ENCODE measurements at places on chromosomes 1 and 21.

- no peak for DNase-seq
Measured at GRCh38 chr1:58325866-58326265, 220.7 kb downstream of the OMA1 start.

DNA sequence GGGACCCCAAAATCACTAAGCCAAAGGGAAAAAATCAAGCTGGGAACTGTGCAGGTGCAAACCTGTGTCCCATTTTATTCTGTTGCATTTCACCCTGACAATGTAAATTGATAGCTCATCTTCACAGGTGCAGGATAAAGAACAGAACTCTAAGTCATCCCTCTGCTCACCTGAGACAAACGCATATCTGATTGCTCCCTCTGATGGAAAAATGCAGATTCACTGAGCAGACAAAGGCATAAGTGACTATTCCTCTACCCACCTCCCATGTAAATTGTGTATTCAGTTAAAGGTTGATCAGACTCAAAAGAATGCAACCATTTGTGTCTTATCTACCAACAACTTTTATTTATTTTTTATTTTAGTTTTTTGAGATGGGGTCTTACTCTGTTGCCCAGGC, 644.2 kb downstream of the PTPRU start:
- no peak for DNase-seq

DNA sequence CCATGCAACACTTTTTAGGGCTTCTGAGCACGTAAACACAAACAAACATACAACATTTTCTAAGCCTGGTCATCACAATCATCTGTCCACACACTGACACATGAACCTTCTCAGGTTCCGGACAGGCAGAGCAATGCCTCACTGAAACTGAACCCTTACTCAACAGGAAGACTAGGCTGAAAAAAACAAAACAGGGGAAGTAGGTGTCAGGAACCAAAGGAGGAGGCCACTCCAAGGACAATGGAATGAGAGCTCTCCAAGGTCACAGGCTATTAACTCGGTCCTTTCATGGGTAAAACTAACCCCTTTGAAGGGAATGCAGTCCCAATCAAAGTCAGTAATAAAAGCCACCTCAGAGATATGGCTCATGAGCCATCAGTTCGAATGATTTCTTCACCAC, 76.6 kb downstream of the FAM78B start:
- no peak for DNase-seq

GRCh38 chr1:85822696-85823095, 114.5 kb upstream of the ZNHIT6 start:
- DNase-seq: no peak

GRCh38 chr1:27804791-27805190, 25.8 kb upstream of the PPP1R8 start:
- DNase-seq: no peak

GRCh38 chr1:22609291-22609690, 27.1 kb upstream of the C1QA start:
- DNase-seq: no peak

- no peak for DNase-seq
Measured at GRCh38 chr1:202320081-202320405, 21.7 kb downstream of the UBE2T start.

DNA sequence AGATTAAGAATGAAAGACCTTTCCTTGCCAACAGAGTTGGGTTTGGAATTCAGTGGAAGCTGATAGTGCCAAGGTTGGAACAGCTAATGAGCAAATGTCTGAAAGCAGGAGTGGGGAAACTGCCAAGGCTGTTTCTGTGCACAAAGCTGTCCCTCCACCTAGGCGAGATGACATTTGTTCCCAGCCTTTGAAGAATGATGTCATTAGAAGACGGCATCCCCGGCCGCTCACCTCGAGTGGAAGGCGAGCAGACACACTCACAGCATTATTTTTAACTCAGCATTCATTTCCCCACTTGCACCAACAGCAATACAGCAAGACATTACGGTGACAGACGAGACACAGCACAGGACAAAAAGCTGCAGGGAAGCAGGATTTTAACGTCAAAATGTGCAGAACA, 463.9 kb downstream of the PCP4 start:
- no peak for DNase-seq

DNA sequence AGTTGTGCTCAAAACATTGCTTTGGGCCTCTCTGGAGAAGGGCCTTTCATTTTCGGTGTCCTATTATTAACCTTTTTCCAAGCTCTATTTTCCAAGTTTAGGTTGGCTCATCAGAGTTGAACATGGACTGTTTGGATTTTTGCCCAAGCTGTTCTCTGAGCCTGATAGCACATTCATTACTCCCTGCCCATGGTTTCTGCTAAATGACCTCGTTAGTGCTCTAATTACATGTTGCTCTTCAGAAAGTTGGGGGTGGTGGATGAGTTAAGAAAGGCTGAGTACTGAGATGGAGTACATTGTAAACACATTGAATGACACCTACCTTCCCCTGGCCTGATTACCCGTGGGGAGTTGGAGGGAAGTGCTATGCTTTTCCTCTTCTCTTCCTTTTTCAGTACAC, 38.9 kb downstream of the LMO4 start:
- no peak for DNase-seq

DNA sequence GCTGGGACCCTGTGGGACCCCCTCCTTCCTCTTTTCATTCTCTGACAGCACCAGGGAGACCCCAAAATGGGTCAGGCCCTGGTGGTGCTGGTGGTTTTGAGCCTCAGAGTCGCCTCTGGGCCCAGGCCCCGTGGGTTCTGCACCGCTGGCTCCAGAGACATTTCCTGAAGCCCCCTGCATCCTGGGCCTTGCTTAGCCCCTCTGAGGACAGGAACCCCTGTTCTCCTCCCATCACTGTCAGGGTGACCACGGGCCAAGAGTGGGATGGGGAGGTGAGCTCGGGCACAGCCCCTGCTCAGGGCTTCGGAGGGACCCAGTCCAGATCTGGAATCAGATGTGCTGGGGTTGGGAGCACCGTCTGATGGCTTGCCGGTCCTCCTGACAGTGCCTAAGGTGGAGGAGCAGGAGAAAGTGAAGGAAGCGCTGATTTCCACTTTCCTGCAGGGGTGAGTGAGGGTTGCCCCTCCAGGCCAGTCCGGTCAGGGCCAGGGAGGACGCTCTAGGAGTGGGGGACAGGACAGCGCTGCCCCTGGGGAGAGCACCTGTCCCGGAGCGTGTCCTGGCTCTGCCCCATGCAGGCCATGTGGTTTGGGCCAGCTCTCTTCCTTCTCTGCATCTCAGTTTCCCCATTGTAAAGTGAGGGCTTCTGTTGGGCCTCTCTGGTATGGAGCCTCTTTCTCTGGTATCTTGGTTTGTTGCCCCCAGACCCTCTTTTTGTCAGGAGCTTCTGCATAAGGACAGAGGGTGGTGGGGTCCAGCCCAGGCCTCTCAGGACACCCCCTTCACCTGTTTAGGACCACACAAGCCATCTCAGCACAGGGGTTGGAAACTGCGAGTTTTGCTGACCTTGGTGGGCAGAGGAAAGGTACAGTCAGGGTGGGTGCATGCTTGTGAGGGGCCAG, 71.0 kb downstream of the TRIM11 start:
- no peak for DNase-seq

- no peak for DNase-seq
Measured at GRCh38 chr21:24025101-24025500, 1582.2 kb downstream of the MRPL39 start.

GRCh38 chr21:34534522-34534921, 22.5 kb upstream of the KCNE1 start:
- no peak for DNase-seq

DNA sequence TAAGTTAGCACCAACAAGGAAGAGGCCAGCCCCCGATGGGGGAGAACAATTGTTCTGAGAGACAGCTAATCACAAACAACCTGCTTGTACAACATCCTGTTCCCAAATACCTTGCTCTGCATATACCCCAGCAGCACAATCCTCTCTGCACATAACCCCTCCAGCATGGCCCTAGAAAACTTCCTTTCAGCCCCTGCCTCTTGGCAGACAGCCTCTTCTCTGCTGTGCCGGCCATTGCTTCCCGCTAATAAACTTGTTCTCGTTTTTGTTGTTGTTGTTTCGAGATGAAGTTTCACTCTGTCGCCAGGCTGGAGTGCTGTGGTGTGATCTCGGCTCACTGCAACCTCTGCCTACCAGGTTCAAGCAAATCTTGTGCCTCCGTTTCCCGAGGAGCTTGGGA, 392.7 kb downstream of the SMYD3 start:
- no peak for DNase-seq

- no peak for DNase-seq
Measured at GRCh38 chr1:32693455-32694174, 9.0 kb downstream of the SYNC start.

DNA sequence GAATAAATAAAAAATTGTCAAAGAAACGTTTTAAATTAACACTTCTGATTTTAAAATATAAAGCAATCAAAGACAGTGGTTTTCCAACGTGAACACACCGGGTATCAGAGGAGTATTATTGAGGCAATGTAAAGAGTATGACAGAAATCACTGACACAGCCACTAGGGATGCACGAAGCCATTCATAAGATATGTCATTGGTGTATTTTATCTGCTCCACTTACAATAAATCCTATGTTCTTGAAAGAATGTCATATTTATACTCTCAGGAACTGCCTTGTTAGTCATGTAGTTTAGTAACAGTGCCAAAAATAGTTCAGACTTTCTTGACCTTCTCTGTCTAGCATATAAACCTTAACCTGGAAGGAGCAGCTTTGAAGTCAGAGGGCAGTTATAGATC, 835.0 kb upstream of the NCAM2 start:
- DNase-seq: no peak

- DNase-seq: no peak
Measured at GRCh38 chr1:80054129-80054528, 1047.6 kb upstream of the ADGRL4 start.

GRCh38 chr1:37945743-37946702, 830 bp downstream of the INPP5B start:
- DNase-seq: no peak

GRCh38 chr1:228094432-228095016, 8.6 kb downstream of the C1orf35 start:
- DNase-seq: no peak

DNA sequence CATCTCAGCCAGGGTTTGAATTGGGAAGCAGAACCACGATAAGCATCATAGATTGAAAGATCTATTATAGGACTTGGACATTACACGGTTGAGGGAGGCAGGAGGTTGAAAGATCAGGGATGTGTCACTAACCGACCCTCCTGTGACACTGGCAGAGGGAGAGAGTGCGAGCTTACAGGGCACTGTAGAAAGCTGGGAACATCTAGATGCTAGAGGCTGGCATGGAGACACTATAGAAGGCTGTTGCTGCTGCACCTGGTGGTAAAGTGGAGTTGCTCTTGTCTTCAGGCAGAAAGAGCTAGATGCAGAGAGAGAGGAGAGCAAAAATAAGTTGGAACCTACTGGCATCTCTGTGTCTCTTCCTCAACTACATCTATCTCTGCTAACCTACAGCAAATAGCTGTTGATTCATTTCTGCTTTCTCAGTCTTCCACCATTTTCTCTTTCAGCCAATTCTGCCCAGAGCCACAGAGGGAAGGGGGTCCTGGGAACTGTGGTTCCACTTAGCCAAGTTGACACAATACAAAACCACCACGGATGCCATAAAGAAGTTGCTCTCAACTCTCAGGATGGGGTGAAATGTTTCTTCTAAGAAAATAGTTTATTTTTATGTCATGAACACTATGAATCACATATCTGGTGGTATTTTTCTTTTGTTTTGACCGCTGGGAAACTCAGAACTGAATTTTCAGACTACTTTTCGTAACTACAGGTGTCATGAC, 155.9 kb downstream of the ZNF281 start:
- no peak for DNase-seq

GRCh38 chr1:29258189-29258975, 22.1 kb downstream of the PTPRU start:
- no peak for DNase-seq

GRCh38 chr1:16630661-16631247, 17.4 kb upstream of the NBPF1 start:
- no peak for DNase-seq

GRCh38 chr1:235675152-235675890, 25.7 kb upstream of the GNG4 start:
- no peak for DNase-seq

DNA sequence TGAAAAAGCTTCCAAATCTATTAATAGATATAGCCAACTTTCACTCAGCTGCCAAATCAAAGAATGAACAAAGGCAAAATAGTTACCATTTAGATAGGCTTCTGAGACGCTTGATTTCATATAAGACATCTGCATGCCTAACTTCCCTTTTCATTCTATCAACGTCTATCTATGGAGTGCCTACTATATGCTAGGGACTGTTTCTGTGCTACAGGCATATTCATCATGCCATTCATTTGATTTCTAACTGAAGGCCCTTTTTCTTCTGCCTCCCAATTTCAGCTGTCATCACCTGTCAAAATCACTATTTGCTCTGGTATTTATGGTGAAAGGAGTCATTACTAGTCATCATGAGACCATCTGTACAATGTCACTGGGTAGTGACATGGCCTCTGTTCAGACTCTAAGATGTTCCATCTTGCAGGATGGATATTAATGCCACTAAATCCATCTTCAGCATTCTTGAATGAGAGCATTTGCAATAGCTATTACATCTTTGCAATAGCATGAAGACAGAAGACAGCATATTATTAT, 4.3 kb upstream of the KRTAP13-1 start:
- DNase-seq: no peak

- no peak for DNase-seq
Measured at GRCh38 chr1:8360493-8361197, 42.7 kb downstream of the SLC45A1 start.

GRCh38 chr1:39145331-39145965, 59.0 kb upstream of the MACF1 start:
- DNase-seq: no peak

DNA sequence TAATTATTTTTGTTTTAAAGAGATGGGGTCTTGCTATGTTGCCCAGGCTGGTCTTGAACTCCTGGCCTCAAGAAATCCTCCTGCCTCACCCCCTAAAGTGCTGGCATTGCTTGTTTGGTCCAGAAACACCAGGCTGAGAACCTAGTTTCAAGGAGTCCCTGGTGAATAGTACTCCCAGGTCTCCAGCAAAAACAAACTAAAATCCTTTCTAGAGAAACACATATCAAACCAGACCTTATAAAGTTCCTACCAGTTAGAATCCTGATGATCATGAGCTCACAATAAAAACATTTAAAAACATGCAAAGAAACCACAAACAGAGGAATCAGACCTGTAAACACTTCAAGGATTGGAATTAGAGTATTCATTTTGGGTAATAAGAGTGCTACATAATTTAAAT, 34.4 kb upstream of the PADI1 start:
- DNase-seq: no peak

DNA sequence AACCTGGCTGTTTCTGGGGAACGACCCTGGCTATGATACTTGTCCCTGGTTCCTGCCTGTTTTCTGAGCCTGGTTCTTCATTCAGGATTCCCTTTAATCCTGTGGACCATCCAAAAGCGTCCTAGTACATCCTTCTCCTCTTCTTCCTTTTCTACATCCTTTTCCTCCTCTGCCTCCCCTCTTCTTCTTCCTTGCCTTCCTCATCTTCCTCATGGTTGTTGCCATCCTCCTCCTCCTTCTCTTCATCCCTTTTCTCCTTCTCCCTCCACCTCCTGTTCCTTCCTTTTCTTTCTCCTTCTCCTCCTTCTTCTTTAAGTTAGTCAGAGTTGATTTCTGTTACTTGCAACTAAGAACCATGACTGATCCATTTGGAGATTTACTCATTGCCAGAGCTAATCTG, 197.8 kb downstream of the FOXD2 start:
- no peak for DNase-seq
